Stimulated activated CD8-positive, alpha-beta memory T cell treated with anti-CD3 and anti-CD28 coated beads, Interleukin-4, amount 100 ng/mL, for 24 hours (primary cell): ENCODE measurements at places on chromosomes 11 and 22.

DNA sequence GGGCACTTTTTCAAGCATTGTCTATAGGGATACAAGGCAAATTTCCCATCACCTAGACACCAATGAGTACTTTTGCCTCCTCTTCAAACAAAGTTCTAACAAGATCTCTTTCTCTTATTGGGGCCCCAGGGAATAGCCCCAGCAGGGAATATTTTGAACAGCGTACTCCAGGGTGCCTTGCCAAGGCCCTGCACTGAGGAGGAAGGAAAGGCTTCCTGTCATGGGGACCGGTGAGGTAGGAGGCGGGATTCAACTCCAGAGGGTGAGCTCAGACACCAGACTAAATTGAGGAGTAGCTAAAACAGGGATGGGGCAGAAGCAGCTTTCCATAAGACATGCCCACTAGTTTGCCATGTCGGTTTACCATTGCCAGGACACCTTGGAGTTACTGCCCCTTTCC, 28.0 kb upstream of the OR56B4 start:
- no peak for DNase-seq

- no peak for DNase-seq
Observed at GRCh38 chr11:33598426-33599069, 102.1 kb downstream of the C11orf91 start.

GRCh38 chr11:122882189-122882856, at the start of gene JHY:
JHY (plus strand) TSS chr11:122882759; CDS start chr11:122885850, 3,091 bp downstream.
- no peak for DNase-seq

GRCh38 chr11:120918257-120918656, 105.6 kb upstream of the TBCEL start:
- no peak for DNase-seq

GRCh38 chr22:30880181-30880601, 88.4 kb downstream of the MORC2 start:
- no peak for DNase-seq

DNA sequence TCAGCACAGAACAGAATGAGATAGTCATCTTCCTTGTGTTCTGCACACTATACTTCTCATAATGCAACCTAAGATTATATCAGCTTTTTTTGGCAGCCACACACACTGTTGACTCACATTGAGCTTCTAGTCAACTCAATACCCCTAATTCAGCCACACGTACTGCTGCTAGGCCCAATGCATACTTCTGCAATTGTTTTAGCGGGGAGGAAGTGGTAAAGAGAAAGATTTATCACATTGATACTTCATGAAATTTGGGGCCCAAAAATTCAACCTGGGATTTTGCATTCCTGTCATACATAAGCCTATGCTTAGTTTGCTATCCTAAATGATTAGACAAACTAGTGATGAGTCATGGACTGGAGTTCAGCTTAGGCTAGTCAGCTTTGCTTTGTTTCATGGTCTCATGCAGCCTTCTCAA, 8.6 kb upstream of the UPB1 start:
- DNase-seq: no peak

DNA sequence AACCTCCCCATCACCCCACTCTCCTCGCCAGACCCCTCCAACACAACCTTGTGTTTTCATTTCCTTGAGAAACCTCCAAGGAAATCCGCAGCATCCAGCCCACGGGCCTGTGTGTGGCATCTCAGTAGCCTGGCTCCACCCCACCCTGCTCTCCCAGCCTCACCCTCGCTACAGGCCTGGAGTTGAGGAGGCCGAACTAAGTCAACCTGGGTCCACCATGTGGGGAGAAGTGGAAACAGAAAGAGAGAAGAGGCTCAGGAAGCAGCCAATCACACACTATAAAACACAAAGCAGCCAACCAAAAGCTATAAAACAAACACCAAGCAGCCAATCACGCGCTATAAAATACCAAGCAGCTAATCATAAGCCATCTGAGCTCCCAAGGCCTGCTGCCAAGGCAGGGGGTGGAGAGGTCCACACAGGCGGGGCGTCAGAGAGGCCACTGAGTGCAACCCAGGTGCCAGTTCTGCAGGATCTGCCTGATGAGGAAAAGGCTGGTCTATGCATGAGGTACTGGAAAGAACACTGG, 72.0 kb downstream of the MICAL3 start:
- no peak for DNase-seq

DNA sequence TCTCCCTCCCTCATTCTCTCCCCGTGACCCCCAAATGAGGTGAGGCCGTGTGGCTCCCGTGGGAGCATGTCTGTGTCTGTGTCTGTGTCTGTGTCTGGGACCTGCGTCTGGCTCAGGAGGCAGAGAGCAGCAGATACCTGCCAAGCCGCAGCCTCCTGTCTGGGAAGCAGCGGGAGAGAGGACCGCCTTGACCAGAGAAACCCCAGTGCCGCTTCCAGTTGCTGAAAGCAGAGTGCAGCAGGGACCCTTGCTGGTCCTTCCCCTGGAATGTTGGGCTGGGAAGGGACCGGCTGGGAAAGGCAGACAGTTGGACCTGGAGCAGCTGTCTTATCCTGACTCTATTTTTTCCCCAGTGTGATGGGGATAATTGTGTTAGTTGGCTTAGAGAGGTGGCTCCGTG, 525 bp downstream of the CSDC2 start:
- DNase-seq: no peak

DNA sequence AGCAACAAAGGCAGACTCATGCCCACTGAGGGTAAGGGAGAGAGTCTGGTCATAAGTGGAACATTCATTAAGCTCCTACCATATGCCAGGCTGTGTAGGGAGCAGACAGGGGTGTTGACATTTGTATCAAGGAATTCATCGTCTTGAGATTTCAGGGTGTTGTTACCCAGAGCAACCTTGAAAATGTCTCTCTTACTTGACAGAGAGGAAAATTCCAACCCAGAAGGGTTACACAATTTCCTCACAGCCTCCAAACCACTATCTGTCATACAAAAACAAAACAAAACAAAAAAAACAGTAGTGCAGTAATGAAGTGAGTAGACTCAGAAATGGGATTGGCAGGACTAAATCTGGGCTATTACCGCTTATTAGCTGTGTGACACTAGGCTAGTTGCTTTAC, 113.2 kb downstream of the MIAT start:
- DNase-seq: no peak

- DNase-seq: no peak
Observed at GRCh38 chr22:22867996-22868715, 19.5 kb upstream of the IGLL5 start.

DNA sequence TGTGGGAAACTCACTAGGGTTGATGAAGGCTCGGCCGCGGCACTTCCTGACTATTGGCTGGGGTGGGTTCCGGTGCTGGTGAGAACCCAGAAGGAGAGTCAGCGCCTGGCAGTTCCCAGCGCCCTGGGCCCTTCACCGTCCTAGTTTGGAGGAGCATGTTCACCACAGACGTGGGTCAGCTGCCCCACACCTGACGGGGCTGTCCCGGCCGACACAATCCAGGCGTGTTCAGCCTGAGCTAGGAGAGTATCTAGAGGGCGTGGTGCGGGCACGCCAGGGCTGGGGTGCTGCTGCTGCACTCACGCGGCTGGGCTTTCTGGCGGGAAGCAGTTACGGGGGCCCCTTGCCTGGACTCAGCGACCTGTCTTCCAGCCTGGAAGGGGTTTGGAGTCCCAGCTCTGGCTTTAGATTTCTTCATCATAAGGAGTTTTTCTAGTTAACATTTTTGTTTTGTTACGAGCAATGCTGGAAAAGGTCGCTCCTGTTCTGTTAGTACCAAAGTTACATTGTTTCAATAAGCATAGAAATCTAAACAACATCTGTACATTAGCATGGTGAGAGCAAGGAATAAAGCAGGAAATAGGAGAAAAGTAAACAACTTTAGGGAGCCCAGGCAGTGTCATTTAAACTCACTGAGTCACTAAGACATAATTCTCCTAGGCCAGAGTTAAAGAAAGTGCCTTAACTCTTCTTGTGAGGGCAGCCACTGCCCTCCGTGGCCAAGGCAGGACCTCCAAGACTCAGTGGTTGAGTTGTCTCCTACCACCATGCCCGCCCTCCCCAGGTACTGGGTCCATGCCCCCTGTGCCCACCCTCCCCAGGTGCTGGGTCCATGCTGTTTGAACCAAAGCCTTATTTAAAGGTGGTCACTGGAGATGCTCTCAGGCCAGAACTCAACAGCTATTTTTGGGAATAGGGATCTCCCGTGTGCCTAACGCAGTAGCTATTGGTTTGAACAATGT, 12.1 kb upstream of the ADORA2A start:
- no peak for DNase-seq

- no peak for DNase-seq
Observed at GRCh38 chr11:124482362-124483147, 37.1 kb upstream of the OR8B8 start.

DNA sequence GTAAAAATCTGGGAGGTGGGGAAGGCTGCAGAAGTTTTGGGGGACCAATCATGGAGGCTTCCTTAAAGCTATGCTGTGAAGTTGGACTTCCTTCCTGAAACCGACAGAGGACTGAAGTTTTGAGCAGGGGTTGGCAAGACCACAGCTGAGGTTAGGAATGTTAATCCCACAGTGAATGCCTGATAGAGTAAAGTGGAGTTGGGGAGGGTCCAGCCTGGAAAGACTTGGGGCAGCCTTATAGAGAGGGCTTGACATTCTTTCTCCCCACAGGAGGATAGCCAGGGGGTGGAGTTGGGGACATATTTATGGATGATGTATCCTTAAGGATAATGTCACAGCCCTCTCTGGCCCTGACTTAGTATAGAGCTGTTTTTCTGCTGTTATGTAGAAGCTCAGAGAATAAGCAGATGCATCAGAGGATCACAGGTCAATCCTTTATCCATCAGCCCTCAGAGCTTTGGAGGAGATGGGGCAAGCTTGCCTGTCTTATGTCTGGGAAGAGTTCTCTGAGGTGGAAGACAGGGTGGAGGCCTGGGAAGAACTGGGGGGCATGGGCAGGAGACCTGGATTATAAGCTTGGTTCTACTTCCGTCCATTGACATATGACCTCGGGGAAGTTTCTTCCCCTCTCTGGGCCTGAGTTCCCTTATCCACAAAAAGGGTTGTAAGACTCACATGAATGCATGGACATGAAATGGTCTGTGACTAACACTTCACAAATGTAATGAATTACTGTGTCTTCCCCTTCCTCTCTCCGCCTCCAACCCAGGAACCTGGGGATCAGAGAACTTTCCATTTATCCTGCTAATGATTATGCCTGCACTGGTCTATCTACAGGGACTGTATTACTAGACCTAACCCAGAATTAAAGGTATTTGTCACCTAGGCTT, 317.8 kb downstream of the MIAT start:
- DNase-seq: no peak

DNA sequence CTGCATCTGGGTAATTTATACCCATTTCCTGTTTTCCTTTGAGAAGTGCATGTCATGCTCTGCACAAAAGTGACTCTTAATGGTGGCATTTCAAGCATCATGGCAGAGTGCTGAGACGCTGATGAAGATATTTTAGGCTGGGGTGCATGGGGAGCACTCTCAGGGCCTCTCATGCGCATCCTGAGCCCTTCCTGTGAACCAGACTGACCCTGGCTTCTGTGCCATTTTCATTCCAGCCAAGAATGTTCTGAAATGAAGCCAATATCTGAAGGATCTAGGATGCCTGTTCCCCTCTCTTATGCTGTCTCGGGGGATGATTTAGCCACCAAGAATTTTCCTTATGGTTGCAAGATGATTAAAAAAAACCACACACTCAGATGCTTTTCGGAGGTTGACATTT, 61.5 kb downstream of the MIAT start:
- DNase-seq: no peak

DNA sequence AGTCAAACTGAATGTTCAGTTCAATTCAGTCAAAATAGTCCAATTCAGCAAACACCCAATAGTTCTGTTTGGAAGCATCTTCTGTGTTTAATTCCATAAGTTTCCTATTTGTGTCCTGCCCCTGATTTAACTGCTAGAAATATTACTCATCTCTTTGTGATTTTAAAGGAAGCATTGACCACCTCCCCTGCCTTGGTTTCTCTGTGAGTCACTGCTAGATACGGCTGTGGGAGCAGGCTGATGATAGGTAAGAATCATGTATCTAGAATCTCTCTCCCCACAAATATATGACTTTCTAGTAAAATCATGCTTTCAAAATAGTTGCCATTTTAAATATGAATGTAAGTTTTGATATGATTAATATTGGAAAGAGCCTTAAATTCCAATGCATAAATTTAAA, 888.5 kb downstream of the NTM start:
- DNase-seq: no peak

GRCh38 chr11:120513436-120514315, 2.1 kb downstream of the GRIK4 start:
- DNase-seq: no peak
